ENCODE measurements at places on chromosomes 6 and 20. TPM values are rescaled to one million over a fixed set of nuclear protein-coding genes. Genes with fewer than 3 reads are reported as not detected.

WFDC12 gene
- total RNA-seq, result not detected

PLN gene
- total RNA-seq, result not detected

HM13 gene
- 103 TPM for total RNA-seq

SULF2 gene
- total RNA-seq, result 20.7 TPM

PCK1 gene
- not detected for total RNA-seq

CTAGE9 gene
- total RNA-seq, result not detected

CLIC1 gene
- 269 TPM for total RNA-seq

ROS1 gene
- not detected for total RNA-seq

STK38 gene
- 15.2 TPM for total RNA-seq

IL17A gene
- not detected for total RNA-seq

SNRNP48 gene
- 27.0 TPM for total RNA-seq

CST4 gene
- not detected for total RNA-seq

BEND6 gene
- 6.7 TPM for total RNA-seq

PDE10A gene
- 3.9 TPM for total RNA-seq

RAD21L1 gene
- not detected for total RNA-seq

MCHR2 gene
- not detected for total RNA-seq

CPXM1 gene
- 29.3 TPM for total RNA-seq

RNF182 gene
- 9.8 TPM for total RNA-seq

WFDC6 gene
- total RNA-seq, result not detected

SAPCD1 gene
- 3.9 TPM for total RNA-seq

FOXC1 gene
- total RNA-seq, result 0.27 TPM

ANGPT4 gene
- total RNA-seq, result 0.17 TPM

POU3F2 gene
- 0.76 TPM for total RNA-seq

GJA10 gene
- total RNA-seq, result not detected

IYD gene
- not detected for total RNA-seq

FHL5 gene
- total RNA-seq, result not detected

Measured in GM23338 (cell line).